Activated T-helper 2 cell treated with anti-CD3 and anti-CD28 coated beads, Interferon-gamma antibody, Interleukin-2, Interleukin-4, amounts not matched to agents 10 μg/mL and 5 μg/mL and 100 μg/mL, durations not matched to agents 14 hours and 24 hours and 36 hours (primary cell): ENCODE measurements at places on chromosomes 3 and 15. TPM values are rescaled to one million over a fixed set of nuclear protein-coding genes. Genes with fewer than 3 reads are reported as not detected.

GPR62 gene
- total RNA-seq: not detected in 2 replicates

PAK6 gene
- 0.27 and 0.78 TPM in 2 replicates for total RNA-seq

CNTN6 gene
- total RNA-seq: not detected in 2 replicates

GNAT1 gene
- total RNA-seq: not detected in 2 replicates

GOLGA6L26 gene
- not detected in 2 replicates for total RNA-seq

MPI gene
- total RNA-seq: 66.3 and 71.6 TPM in 2 replicates

PLS1 gene
- total RNA-seq: 6.2 and 6.8 TPM in 2 replicates

FANCD2 gene
- total RNA-seq: 54.4 and 55.1 TPM in 2 replicates

WDR53 gene
- 16.5 and 17.4 TPM in 2 replicates for total RNA-seq

BAHD1 gene
- total RNA-seq: 26.5 and 26.7 TPM in 2 replicates

PTPN9 gene
- 30.4 and 32.3 TPM in 2 replicates for total RNA-seq

MCTP2 gene
- 91.5 and 93.2 TPM in 2 replicates for total RNA-seq

CACNA2D2 gene
- total RNA-seq: 0.46 and 0.59 TPM in 2 replicates

GOLGA8G gene
- not detected in 2 replicates for total RNA-seq

SLC27A2 gene
- total RNA-seq: 99.5 TPM in 2 replicates

PLSCR2 gene
- not detected in 2 replicates for total RNA-seq

IL17RD gene
- 0.07 and 0.09 TPM in 2 replicates for total RNA-seq

ACOX2 gene
- not detected in 2 replicates for total RNA-seq

DOCK3 gene
- 1.1 and 1.4 TPM in 2 replicates for total RNA-seq

ZBBX gene
- not detected in 2 replicates for total RNA-seq

KIF23 gene
- 44.5 and 46.8 TPM in 2 replicates for total RNA-seq

IL17RE gene
- 0.78 and 1.0 TPM in 2 replicates for total RNA-seq

SMAD6 gene
- total RNA-seq: 0.43 and 0.57 TPM in 2 replicates

AGTR1 gene
- not detected in 2 replicates for total RNA-seq

CMTM7 gene
- 60.0 and 60.9 TPM in 2 replicates for total RNA-seq

GASK1A gene
- not detected in 2 replicates for total RNA-seq

NEO1 gene
- 9.8 and 12.5 TPM in 2 replicates for total RNA-seq

PIERCE2 gene
- total RNA-seq: not detected in 2 replicates

TAMM41 gene
- total RNA-seq: 28.4 and 30.6 TPM in 2 replicates

SLC22A13 gene
- 0.51 and 0.78 TPM in 2 replicates for total RNA-seq

INSYN1 gene
- not detected in 2 replicates for total RNA-seq

TBC1D5 gene
- total RNA-seq: 40.2 and 43.9 TPM in 2 replicates

SLC28A2 gene
- total RNA-seq: not detected in 2 replicates
